ENCODE measurements at places on chromosomes 1 and 21.
A peak's percentile ranks its signal among the peaks of the same experiment; 100 is the strongest.

GRCh38 chr1:19814681-19815503 lies at the start of gene RNF186:
Gene RNF186, minus strand, starts transcription at chr1:19815283. Its CDS starts 182 bp downstream, at chr1:19815101.
- no peak for DNase-seq

DNA sequence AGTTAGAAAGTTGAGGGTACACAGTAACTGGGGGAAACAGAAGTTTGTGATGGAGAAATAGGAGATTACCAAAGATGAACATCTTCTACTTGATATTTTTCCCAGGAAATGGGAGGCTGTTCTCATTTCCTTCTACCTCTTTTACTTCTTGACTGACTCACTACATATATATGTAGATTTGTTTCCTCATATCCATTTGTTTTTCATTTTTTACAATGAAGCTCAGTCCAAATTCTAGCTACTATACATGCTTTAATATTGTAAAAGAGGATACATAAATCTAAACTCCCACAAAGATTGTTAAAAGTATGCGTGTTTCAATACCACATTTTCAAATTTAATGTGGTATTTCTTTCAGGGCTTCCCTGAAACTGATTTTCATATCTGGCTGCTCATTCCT lies 366.6 kb upstream of the NCAM2 start:
- no peak for DNase-seq

DNA sequence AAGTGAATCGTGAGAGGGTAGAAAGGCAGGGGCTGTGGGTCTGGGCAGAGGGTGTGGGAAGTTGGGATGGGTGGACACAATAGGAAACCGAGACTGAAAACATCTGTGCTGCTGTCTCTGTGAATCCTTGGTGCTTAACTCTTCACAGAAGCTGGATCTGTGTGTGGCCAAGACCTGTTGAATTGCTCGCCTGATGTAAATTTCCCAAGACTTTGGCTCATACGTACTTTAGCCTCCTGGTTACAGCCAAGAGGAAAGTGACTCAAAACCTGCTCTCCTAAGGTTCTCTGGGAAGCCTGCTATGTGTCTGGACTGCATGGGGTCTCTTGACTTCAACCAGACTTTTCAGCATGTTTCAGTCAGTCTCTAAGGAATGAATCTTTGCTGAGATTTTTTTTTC lies 270.3 kb downstream of the RWDD3 start:
- no peak for DNase-seq

DNA sequence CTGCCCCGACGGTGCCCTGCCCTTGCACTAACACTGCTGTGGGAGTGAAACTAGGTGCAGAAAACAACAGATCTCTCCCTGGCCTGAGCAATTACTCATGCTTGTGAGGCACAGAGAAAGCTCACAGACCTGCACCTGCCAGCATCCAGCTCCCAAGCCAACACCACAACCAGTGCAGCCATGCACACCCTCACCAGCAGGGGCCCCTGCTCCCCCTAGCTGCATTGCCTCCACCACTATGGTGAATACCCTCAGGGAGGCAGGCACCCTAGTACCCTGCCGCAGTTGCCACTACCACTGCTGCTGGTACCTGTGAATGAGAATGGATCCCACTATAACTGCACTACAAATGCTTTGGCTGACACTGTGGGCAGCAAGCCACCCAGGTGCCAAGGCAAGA lies 7.1 kb upstream of the DIRAS3 start:
- DNase-seq, result no peak

- DNase-seq, result no peak
Observed at GRCh38 chr21:36379251-36379650, 5.9 kb upstream of the CHAF1B start.

GRCh38 chr21:42051788-42052187 lies 19.3 kb upstream of the UMODL1 start:
- DNase-seq, result no peak

- no peak for DNase-seq
Observed at GRCh38 chr1:244080343-244080929, 29.4 kb downstream of the ZBTB18 start.

GRCh38 chr1:15410884-15411245 lies 1.2 kb downstream of the EFHD2 start:
- peak; percentile 15 for DNase-seq

DNA sequence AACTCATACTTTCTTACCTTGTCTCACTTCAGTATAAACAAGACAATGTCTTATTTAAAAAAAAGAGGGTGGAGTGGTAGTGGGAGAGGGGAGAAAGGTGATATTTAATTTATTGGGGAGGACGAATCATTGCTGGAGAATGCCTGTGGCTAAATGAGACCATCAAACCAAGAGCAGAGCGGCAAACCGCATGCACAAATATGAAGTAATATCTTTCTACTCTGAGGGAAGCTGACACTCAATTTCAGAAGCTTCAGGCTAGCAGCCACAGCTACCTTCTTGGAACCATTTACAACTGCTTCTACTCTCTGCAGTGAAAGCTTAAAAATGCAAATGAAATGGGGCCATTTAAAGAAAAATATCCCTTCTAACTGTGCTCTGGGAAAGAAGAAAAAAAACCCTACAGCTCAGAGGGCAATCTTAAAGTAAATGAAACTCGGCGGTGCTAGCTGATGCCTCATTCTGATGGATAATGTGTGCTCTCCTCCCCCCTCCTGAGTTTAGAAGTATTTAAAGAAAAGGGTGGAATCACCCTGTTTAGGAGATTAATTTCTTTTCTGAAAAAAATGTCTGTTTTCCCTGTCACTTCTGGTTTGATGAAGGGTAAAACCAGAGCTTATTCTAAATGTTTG lies 178.2 kb upstream of the CAMK1G start:
- peak; percentile 41 for DNase-seq

GRCh38 chr1:108881369-108881768 lies 4.6 kb downstream of the GPSM2 start:
- peak; percentile 74 for DNase-seq

DNA sequence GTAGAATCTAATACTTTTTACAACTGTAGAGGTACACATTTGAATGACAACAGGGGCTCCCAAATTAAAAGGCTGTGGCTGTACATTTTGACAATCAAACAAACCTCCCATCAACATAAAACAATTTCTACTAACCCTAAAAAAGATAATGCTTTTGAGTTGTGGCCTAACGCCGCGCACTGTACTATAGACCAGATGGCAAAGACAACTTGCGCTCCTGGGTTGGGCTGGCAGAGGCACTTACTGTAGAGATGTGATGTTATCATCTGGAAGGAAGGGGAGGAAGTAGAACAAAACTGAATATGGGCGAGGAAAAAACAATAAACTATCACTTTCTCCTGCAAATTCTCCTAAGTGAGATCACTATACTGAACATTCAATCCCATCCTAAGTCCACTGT lies 26.1 kb downstream of the SPRTN start:
- DNase-seq, result no peak

DNA sequence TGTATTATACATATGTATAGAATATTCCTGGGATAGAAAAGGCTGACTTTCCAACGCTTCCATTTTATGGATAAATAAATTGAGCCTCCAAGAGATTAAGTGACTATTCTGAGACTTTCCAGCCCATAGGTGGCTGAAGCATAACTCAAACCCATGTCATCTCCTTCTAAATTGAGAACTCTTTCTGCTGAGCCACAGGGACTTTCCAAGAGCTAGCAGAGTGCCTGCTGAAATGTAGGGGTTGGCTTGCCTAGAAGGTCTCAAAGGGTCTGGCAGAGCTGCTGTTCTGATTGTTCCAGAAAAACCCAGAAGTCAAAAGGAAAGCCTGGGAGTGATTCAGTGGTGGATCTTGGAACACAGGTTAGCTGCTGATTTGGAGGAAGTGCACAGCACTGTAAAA lies 146.4 kb upstream of the BEND5 start:
- DNase-seq, result no peak

DNA sequence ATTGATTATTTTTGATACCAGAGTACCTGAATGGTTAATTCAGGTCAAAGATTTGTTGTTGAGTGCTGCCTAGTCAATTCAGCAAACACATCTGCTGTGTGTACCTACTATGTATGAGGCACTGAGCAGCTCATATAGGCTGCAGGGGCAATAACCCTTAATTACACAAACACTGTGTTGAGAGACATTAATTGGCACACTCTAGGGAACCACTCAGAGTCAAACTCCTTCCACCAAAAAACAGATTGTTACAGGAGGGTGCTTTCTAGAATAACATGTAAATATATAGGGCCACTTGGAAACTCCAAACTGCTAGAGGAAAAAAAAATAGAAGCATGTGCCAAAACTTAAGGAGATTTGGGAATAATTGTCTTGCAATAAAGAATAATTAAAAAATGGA lies 31.3 kb downstream of the UBE2U start:
- DNase-seq, result no peak

DNA sequence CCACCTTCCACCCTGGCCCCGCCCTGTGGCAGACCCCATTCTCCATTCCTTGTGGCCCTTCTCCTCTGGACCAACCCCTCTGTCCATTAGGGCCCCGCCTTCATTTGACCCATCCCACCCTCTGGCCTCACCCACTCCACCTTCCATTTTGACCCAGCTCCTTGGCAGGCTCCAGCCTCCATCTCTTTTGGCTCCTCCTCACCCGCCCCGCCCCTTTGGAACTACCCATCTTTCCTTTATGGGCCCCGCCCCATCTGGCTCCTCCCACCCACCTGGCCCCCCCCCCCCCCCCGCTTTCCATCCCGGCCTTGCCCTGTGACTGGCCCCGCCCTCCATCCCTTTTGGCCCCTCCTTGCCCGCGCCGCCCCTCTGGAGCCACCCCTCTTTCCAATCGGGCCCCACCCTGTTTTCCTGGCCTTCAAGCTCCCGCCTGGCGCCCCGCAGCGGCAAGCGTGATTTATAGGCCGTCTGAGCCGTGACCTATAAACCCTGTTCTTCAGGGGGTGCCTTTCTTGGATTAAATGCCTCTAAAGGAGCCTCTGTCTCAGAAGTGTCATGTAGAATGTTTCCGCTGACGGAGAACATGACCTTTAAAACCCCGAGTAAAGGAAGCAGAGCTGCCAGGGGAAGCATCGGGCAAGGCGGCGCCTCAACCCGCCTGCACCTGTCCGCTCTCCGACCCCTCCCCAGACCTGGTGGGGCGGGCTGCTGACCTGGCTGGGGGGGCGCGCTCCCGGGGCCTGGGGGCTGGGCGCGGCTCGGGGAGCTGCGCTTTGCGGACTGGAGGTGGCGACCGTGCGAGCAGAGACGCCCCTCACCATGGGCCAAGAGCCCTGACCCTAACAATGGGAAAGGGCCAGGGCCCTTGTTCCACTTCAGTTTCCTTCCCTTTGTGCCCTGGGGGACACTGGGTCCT lies 178.0 kb downstream of the CAMTA1 start:
- DNase-seq, result no peak

GRCh38 chr1:103461161-103462105 lies 64.1 kb upstream of the RNPC3 start:
- DNase-seq, result peak; percentile 6

- peak; percentile 89 for DNase-seq
Observed at GRCh38 chr21:33299181-33299752, 25.5 kb upstream of the IFNAR1 start.

DNA sequence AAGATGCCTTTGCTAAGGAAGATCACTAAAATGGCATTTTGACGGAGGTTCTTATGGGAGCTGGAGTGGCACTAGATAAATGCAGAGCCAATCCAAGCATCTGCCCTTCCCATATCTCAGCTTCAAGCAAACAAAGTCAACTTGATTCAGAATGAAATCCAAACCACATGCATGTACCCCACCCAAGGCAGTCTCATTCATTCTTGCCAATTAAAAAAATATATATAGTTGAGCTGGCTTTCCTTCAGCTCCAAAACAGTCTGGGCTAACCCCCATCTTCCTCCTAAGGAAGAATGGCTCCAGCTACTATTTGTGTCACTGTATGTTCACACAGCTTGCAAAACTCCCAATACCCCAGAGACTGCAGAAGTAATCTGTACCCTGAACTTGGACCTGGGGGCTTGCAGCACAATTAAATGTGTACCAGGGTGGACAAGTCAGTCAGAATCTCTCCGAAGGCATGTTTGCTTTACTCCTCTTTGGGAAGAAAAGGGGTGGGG lies 35.4 kb downstream of the GPR3 start:
- DNase-seq, result no peak

GRCh38 chr1:13801655-13802486 lies 101.9 kb downstream of the PRDM2 start:
- no peak for DNase-seq

DNA sequence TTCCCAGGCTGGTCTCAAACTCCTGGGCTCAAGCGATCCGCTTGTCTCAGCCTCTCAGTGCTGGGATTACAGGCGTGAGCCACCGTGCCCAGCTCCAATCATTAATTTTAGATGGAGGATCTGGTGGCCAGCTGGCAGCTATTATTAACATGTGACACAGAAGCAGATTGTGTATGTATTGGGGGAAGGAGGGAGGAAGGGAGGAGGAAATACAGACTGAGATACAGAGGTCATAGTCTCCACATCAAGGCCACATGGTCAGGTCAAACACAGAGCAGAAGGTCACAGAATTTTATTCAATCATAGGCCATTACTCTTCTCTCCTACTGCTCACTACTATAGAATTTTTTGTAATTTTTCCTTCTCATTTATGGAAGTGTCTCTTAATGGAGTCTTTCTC lies 57.9 kb upstream of the ADORA3 start:
- no peak for DNase-seq

- DNase-seq, result no peak
Observed at GRCh38 chr1:32651461-32652073, 559 bp downstream of the RBBP4 start.

- DNase-seq, result no peak
Observed at GRCh38 chr1:192976576-192976975, 82.6 kb downstream of the UCHL5 start.

DNA sequence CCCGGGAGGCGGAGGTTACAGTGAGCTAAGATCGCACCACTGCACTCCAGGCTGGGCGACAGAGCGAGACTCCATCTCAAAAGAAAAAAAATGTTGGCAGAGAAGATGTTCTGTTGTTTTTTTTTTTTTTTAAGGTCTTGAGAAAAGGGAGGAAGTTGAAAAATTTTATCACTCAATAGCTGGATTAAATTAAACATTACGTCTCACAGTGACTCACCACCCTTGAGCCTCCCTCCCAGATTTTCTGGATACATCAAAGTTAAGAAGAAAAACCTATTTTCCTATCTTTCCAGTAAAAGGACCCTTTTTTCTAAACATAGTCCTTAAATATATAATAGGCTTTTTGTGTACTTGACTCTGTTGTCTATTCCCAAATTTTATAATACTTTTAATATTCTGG lies 35.5 kb downstream of the IFNAR1 start:
- DNase-seq, result peak; percentile 17

- no peak for DNase-seq
Observed at GRCh38 chr1:217977943-217978342, 307.1 kb upstream of the RRP15 start.

- no peak for DNase-seq
Observed at GRCh38 chr1:89842567-89843272, 21.9 kb downstream of the LRRC8D start.

Data from inflammatory macrophage (primary cell).